Activated CD4-positive, alpha-beta T cell treated with anti-CD3 and anti-CD28 coated beads for 1 hour (primary cell): ENCODE measurements at places on chromosomes 6 and 20.

GRCh38 chr20:50679753-50680104, 11.6 kb downstream of the RIPOR3 start:
- no peak for DNase-seq

DNA sequence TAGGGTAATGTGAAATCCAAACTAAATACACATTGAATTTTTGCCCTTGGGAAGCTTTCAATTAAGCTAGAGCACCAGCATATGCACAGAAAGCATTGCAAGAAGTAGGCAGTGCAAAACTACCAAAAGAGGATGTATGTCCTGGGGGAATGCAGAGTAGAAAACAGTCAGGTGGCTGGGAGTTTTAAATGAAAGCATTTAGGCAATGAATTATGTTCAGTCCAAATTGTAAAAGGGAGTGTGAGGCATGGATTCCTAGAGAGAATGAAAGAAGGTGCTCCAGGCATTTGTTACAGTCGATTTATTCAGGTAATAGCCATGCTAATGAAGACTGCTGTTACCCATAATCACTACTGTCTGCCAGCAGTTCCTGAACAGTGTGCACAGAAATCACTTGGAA, 604.1 kb upstream of the POU3F2 start:
- no peak for DNase-seq

- DNase-seq: no peak
These were observed 25.3 kb downstream of the PGM3 start for GRCh38 chr6:83167726-83168278.

- DNase-seq: no peak
These were observed 71.4 kb downstream of the DNAH8 start for GRCh38 chr6:38786486-38786885.

GRCh38 chr20:52242237-52243230, 51.0 kb upstream of the ZFP64 start:
- no peak for DNase-seq

- DNase-seq: no peak
These were observed 120.9 kb downstream of the UNC5CL start for GRCh38 chr6:40918040-40918651.

DNA sequence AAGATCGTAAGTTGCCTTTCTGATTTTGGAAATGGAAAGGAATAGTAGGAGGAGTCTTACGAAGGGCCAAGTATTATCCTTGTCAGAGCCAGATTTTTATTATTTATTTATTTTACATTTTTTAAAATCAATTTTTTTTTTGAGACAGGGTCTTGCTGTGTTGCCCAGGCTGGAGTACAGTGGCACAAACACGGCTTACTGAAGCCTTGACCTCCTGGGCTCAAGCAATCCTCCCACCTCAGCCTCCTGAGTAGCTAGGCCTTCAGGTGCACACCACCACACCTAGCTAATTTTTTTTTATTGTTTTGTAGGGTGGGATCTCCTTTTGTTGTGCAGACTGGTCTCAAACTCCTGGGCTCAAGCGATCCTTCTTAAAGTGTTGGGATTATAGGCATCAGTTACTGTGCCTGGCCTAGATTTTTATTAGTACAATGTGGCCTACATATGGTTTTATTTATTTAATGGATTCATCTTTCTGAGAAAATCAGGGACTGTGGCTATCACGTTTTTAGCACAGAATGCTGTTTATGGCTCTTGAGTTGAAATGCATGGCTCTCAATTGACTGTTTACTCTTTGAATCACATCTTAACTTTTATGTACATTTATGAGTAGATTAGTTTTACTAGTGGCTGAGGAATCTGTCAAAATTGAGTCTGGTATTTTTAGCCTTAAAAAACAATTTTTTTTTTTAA, 16.7 kb downstream of the CDC5L start:
- no peak for DNase-seq

DNA sequence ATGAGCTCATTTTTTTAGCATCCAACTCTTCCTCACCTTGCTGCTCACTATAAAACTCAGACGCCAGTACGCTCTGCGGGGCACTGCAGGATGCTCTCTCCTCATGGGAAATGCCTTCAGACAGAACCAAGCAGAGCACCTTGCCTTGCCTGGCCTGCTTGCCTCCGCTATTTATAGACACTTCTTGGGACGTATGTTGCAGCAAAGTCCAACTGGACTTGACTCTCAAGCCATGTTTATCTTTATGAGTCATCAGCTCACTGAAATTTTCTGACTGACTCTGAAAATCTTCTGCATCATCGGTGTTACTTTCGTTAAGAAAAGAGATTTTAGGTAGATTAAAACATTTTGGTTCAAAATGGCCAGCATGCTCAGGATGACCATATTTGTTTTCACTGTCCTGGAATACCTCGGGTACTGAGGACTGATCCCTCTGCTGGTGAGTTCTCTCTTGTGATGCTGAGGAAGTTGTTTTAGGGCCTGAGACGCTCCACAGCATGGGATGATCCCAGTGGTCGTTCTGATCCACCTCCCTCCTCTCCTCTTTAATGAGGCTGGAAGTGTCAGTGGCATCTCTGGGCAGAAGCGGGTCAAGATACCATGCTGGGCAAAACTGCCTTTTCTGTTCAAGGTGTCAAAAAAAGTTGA, 204.5 kb downstream of the KIF16B start:
- no peak for DNase-seq

DNA sequence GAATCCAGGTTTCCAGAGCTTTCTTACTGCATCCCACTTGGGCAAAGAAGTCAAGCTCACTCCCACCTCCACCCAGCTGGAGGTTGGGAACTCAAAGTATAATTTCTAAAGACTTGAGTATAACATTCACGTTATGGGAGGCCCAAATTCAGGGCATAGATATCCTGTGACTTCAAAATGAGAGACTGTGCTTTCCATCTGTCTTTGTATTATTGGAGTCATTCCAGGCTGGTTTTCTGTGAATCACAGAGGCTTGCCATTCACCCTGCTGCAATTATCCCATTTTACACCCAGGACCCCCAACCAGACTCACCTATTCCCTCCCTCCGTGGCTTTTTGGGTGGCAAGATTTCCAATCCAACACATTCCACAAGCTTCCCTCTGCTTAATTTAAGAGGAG, 19.3 kb upstream of the SRC start:
- DNase-seq: no peak

GRCh38 chr20:11229772-11230171, 556.0 kb upstream of the JAG1 start:
- DNase-seq: no peak

DNA sequence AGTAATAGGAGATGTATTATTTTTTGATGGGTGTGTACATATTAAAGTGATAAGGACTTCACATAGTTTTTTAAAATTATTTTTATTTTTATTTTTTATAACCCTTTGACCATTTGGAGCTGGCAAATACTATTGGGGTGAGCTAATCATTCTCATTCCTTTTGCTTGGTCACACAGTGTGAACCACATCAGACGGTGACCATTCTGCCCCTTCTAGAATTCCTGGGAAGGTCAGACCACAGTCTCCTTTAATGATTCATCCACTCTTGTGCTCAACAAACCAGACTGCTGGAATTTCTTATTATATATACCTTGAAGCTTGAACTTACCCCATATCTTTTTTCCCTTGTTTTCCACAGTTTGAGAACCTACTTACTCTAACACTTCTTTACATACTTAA, 23.9 kb upstream of the PRL start:
- DNase-seq: no peak

- no peak for DNase-seq
These were observed 29.8 kb upstream of the CST5 start for GRCh38 chr20:23909390-23909789.
